ENCODE measurements at places on chromosomes 16 and 17.

- DNase-seq, result no peak
Measured at GRCh38 chr16:59397638-59398037, 663.5 kb upstream of the GOT2 start.

DNA sequence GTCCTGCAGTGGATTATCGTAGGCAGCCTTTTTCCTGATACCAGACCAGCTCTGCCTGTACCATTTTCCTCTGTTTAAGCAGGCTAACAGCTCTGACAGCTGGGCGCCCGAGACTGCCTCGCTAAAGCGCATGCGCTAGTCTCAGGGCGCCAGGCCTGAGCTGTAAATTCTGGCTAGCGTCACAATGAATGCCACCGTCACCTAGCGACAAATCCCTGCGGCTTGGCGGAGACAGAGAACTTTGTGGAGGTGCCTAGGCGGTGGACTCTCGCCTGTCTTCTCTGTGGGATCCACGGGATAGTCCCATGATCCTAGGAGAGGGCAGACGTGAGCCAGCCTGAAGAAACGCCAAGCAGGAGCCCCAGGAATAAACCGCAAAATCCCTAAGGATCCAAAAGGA is 573.9 kb downstream of the KCNJ18 start:
- DNase-seq, result no peak

- DNase-seq, result peak; percentile 86
Measured at GRCh38 chr17:77734371-77735080, 224.0 kb upstream of the TNRC6C start.

- no peak for DNase-seq
Measured at GRCh38 chr16:50166511-50167500, 13.7 kb downstream of the TENT4B start.

DNA sequence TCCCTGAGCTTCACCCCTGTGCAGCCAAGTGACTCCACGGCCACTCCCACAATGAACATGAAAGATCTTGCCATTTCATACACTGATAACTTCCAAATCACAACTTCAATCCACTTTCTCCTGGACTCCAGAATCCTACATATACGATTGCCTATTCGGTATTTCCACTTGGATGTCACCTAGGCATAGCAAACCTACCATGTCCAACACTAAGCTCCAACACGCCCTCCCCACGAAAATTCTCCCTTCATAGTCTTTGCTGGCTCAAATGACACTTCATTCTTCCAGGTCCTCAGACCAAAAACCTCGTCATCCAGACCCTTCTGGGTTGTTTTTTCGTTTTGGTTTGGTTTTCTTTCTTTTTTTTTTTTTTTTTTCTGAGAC is 1.9 kb downstream of the GLTPD2 start:
- DNase-seq, result no peak

DNA sequence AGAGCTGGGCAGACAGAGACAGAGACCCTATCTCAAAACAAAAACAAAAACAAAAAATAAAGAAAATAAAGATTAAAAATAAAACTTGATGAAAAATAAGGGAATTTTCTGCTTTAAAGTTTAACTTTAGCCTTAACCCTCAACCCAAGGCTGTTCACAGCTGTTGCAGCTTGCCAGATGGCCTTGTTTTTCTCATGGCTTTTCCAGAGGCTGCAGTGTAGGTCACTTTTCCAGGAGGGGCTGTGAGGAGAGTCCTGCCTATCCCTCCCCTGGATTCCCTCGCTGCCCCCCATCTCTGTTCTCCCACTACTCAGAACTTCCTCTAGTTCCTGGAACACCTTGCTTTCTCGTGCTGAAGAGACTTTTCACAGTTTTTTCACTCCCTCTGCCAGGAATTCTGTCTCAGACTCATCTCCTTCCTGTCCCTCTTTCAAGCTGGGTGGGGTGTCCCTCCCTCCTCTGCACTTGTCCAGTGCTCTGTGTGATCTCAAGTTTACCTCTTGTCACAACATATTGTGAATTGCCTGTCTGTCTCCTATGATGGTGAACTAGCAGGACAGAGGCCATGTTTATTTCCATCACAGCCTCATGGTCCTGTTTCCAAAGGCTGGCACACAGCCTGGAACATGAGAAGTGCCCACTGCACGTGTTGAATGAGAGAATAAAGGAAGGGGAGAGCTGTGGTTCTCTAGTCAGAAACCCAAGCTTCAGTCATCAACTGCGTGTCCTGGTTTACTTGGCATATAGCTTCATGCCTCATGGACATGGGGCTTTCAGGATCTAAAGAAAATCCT is 69.9 kb upstream of the MSI2 start:
- peak; percentile 58 for DNase-seq

GRCh38 chr17:10512856-10513255 is 5.5 kb downstream of the MYH1 start:
- no peak for DNase-seq
